Endothelial cell (in vitro differentiated cells): ENCODE measurements at places on chromosomes 1 and 21.

- peaks cover 19% of the 10 kb centered on the region for H3K36me3 ChIP-seq
- H3K27ac ChIP-seq = peak overlapping the region; percentile 95
- DNase-seq = no peak
- H3K27me3 ChIP-seq = peaks cover 22% of the 10 kb centered on the region
Measured at GRCh38 chr1:185317886-185318310, 855 bp upstream of the IVNS1ABP start.

- H3K27me3 ChIP-seq = peaks cover 6% of the 10 kb centered on the region
- no peak for DNase-seq
- peaks cover 40% of the 10 kb centered on the region for H3K4me1 ChIP-seq
- H3K36me3 ChIP-seq = peaks cover 26% of the 10 kb centered on the region
Measured at GRCh38 chr1:154605534-154605933, 2.5 kb downstream of the ADAR start.

GRCh38 chr1:236075848-236076247, 11.0 kb upstream of the NID1 start:
- no peaks in the 10 kb centered on the region for H3K36me3 ChIP-seq
- H3K27ac ChIP-seq = no peak overlapping the region
- no peaks in the 10 kb centered on the region for H3K4me1 ChIP-seq
- H3K4me3 ChIP-seq = no peak overlapping the region
- H3K27me3 ChIP-seq = no peaks in the 10 kb centered on the region

- H3K27ac ChIP-seq = no peak overlapping the region
- no peaks in the 10 kb centered on the region for H3K4me1 ChIP-seq
- no peak overlapping the region for H3K4me3 ChIP-seq
- H3K27me3 ChIP-seq = peaks cover 1% of the 10 kb centered on the region
- peaks cover 3% of the 10 kb centered on the region for H3K36me3 ChIP-seq
Measured at GRCh38 chr1:225435487-225435886, 7.6 kb upstream of the LBR start.

DNA sequence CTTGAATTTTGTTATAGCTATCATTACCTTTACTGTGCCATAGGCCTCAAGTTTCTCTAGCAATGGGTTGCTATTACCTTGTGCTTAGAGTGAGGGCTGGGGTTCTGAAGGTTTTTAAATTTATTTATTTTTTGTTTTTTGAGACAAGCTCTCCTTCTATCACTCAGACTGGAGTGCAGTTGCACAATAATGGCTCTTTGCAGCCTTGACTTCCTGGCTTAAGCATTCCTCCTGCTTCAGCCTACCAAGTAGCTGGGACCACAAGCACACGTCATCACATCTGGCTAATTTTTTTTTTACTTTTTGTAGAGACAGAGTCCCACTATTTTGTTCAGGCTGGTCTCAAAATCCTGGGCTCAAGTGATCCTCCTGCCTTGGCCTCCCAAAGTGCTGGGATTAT, 41.5 kb downstream of the SNX27 start:
- H3K27me3 ChIP-seq = peaks cover 6% of the 10 kb centered on the region
- no peak overlapping the region for H3K27ac ChIP-seq
- H3K4me1 ChIP-seq = peaks cover 28% of the 10 kb centered on the region
- no peak overlapping the region for H3K4me3 ChIP-seq
- DNase-seq = no peak

DNA sequence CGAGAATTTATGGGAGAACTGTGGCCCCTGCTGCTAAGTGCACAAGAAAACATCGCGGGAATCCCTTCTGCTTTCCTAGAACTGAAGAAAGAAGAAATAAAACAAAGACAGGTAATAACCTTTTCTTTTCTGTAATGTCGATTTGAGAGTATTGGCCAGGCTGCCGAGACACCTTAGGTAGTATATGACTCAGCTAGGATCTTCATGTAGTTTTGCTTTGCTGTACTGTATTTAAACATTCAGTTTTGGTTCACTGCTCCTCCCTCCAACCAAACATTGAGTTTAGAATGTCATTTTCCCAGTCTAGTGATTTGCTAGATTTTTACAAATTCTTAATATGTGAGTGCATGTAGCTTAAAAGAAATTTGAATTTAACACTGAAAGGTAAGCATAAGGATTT, 5.8 kb downstream of the SRRM1 start:
- H3K4me3 ChIP-seq = peak overlapping the region; percentile 42
- peaks cover 4% of the 10 kb centered on the region for H3K27me3 ChIP-seq
- peaks cover 6% of the 10 kb centered on the region for H3K4me1 ChIP-seq
- H3K27ac ChIP-seq = no peak overlapping the region
- H3K36me3 ChIP-seq = peaks cover 40% of the 10 kb centered on the region

GRCh38 chr1:36778740-36779139, 255.6 kb downstream of the GRIK3 start:
- no peak overlapping the region for H3K4me3 ChIP-seq
- no peaks in the 10 kb centered on the region for H3K4me1 ChIP-seq
- peaks cover 1% of the 10 kb centered on the region for H3K27me3 ChIP-seq
- no peak for DNase-seq
- no peaks in the 10 kb centered on the region for H3K36me3 ChIP-seq

- no peaks in the 10 kb centered on the region for H3K27me3 ChIP-seq
- H3K27ac ChIP-seq = no peak overlapping the region
- no peaks in the 10 kb centered on the region for H3K36me3 ChIP-seq
- DNase-seq = no peak
- no peaks in the 10 kb centered on the region for H3K4me1 ChIP-seq
Measured at GRCh38 chr21:25342816-25343215, 264.5 kb downstream of the MRPL39 start.

DNA sequence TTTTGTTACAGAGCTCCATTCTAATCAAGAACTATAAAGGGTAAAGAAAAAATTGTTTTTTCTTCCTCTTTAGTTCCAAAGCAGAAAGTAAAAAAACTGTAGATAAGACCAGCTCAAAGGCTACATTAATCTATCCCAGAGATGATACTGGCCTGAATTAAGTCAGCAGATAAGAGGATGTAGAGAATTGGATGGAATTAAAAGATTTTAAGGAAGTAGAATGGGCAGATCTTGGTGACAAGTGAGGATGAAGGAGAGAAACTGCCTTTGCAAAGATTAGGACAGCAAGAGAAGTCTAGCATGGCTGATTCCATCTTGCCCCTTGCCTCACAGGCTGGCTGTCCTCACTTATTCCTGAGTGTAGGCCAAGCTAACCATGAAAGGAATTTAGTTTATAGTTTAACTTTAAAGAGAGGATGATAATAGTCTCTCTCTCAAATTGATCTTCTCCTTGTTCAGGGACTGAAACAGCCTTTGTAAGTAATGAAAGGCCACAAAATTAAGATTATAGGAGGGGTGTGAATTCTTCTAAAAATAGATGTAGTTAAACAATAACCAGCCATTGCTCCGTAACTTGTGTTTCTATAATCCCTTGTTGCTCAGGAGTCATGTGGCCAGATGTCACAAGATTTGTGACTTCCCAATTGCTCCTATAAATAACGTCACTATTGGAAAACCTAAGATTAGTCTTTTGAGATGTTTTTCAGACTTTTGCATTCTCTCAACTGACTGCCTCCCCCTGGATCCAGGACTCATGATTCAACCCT, 265.0 kb upstream of the USP24 start:
- no peak overlapping the region for H3K27ac ChIP-seq
- H3K4me3 ChIP-seq = no peak overlapping the region
- H3K4me1 ChIP-seq = peaks cover 16% of the 10 kb centered on the region
- H3K27me3 ChIP-seq = no peaks in the 10 kb centered on the region

GRCh38 chr1:160608057-160608456, 28.8 kb upstream of the CD84 start:
- H3K27ac ChIP-seq = no peak overlapping the region
- DNase-seq = no peak
- peaks cover 29% of the 10 kb centered on the region for H3K4me1 ChIP-seq

- H3K4me3 ChIP-seq = no peak overlapping the region
- peaks cover 10% of the 10 kb centered on the region for H3K36me3 ChIP-seq
- peaks cover 57% of the 10 kb centered on the region for H3K4me1 ChIP-seq
- H3K27ac ChIP-seq = no peak overlapping the region
- DNase-seq = no peak
Measured at GRCh38 chr1:156431769-156432668, 63.0 kb downstream of the RHBG start.

- H3K27me3 ChIP-seq = peaks cover 2% of the 10 kb centered on the region
- no peak for DNase-seq
- H3K4me3 ChIP-seq = peak overlapping the region; percentile 27
Measured at GRCh38 chr21:37165586-37165985, 92.5 kb downstream of the TTC3 start.

DNA sequence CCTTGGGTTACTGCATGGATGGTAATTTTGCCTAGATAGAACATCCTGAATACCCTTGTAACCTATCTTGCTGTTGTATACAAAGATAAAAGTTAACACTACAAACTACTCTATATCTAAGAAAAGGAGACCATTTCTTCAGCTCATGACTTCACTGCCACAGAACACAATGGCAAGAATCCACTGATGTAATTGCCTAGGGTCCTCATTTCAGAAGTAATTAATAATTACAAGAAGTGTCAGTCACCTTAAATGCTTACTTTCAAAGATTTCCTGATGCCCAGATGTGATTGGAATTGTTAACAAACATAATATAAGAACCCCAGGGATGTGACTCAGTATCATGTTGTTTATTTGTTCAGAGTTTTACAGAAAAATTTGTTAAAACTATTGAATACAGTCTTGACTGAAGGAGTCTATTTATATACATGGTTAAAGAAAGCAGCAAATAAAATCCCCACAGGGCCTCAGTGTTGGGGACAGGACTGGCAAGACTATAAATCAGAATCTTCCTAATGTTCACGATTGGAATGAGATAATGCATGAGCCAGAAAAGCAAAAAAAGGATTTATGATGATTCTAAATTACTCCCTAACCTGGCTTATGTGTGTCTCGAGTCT, 83.9 kb downstream of the CRB1 start:
- no peaks in the 10 kb centered on the region for H3K36me3 ChIP-seq
- no peak overlapping the region for H3K4me3 ChIP-seq
- no peaks in the 10 kb centered on the region for H3K4me1 ChIP-seq
- no peak overlapping the region for H3K27ac ChIP-seq

DNA sequence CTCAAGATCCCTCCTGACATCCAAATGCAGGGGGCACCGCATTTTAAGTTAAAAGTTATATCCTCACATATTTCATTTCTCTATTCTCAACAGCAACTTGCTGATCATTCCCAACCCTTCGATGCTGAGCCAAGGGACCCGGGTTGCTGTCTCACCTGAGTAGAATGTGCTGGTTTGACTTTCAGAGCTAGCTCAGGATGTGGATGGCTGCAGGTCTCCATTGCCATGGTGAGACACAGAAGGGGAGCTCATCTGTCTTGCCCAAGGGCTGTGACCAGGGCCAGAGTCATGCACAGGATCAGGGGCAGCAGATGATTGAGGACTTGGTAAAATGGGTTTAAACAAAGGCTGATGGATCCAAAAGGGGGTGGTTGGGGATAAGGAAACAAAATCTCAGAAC, 112.1 kb downstream of the HMGB4 start:
- H3K36me3 ChIP-seq = no peaks in the 10 kb centered on the region
- DNase-seq = no peak
- H3K4me3 ChIP-seq = no peak overlapping the region
- H3K27me3 ChIP-seq = peaks cover 7% of the 10 kb centered on the region

DNA sequence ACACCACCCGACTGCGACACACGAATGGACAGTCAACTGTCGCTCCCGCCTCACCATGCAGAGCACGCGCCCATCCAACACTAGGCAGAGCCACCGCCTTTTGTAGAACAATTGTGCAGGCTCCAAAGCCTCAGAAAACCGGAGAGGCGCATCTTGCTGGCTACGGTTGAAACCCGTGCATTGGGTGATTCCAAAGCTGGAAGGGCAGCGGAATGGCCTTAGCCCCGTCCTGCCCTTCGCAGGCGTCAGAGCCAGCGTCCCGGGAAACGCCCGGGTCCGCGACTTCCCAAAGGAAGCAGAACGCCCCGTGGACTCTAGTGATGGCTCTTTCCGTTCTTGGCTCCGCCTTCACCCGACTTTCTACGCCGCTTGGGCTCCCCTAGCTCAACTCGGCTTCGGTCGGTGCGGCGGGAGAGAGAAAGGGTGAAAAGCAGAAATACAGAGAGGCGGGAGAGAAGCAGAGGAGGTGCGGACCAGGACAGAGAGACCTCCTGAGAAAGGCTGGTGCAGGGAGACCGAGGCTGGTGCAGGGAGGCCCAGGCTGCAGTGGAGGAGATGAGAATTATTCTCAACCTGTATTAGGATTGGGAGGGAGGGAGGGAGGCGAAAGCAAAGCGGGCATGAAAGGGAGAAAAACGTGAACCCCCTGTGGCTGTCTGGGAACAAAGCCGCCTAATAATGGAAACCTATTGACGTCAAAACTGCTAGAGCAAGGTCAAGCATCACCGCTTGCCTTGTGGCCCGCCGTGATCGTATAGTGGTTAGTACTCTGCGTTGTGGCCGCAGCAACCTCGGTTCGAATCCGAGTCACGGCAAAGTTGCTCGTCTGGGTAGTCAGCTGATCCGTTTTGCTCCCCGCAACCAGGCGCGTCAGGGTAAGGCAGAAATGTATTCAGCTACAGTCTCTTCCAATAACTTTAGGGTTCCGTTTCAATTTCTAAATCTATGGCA, 99.5 kb downstream of the PRKAB2 start:
- H3K36me3 ChIP-seq = no peaks in the 10 kb centered on the region
- no peak overlapping the region for H3K27ac ChIP-seq
- no peaks in the 10 kb centered on the region for H3K4me1 ChIP-seq
- H3K27me3 ChIP-seq = peaks cover 3% of the 10 kb centered on the region
- H3K4me3 ChIP-seq = peak overlapping the region; percentile 89

DNA sequence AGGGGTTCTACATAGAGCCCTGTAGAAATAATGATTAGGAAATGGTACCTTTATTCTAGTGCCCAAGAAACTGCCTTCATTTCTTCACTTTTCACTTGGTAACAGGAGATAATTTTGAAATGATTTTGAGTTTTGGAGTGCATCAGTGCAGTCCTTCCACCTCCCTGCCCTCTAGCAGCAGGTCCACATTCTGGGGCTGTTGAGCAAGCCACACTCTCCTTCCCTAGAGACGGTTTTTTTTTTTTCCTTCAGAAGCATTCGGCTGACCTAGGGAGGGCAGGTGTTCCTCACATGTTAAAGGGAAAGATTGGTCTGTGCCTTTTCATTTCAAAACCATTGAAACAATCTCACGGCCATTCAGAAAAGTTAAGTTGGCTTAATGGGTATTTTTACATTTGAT, 39.8 kb downstream of the SLC37A1 start:
- H3K4me1 ChIP-seq = peaks cover 4% of the 10 kb centered on the region
- DNase-seq = no peak
- peaks cover 14% of the 10 kb centered on the region for H3K36me3 ChIP-seq
- H3K27ac ChIP-seq = no peak overlapping the region
- no peak overlapping the region for H3K4me3 ChIP-seq
